Forelimb muscle (tissue), 1 donor: ENCODE measurements at places on chromosomes 11 and 22.

DNA sequence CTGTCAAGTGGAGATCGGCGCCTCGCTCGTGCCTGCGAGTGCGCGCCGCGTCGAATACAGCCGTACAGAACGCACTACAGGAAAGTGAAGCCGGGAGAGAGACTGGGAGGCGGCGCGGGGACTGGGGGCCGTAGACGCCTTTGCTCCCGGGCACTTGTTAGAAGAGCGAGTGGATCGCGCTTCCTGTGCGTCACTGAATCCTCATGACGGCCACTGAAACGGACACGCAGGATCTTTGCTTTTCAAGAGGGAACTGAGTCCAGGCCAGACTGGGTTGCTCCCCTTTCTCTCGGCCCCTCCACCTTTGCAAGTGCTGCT is 314 bp downstream of the RIC8A start:
- no peak for DNase-seq

DNA sequence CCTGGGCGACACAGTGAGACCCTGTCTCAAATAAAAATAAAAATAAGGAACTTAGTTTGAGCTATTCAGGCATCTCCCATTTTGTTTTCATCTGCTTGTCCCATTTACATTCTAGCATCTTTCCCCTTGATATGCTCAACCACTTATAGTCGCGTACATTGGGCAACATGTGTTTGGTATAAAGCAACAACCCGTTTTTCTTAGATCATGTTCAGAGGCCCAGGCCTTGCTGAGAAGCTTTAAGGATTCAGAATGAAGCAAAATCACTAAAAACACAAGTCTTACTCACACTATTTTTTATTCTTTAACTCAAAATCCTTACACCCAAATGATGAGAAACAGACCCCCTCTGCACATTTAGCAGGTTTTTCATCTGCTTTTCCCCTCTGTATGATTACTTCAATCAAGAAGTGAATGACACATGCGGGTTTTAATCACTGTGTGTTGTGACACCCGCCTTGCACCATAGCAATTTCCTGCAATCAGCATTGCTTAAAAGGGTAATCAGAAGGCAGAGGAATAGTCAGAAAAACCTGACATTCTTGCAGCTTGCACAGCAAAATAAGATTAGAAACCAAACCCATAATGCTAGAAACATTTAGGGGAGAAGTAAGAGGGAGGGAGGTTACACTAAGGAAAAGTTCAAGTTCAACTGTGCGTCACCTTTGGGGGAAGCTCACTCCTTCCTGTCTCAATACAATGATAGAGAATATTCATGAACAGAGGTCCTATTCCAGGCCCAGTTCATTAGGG is 25.9 kb downstream of the ALG9 start:
- no peak for DNase-seq

- no peak for DNase-seq
Observed at GRCh38 chr11:35747668-35748067, 85.1 kb downstream of the TRIM44 start.

GRCh38 chr22:49666146-49666809 is 161.4 kb downstream of the BRD1 start:
- DNase-seq, result no peak

DNA sequence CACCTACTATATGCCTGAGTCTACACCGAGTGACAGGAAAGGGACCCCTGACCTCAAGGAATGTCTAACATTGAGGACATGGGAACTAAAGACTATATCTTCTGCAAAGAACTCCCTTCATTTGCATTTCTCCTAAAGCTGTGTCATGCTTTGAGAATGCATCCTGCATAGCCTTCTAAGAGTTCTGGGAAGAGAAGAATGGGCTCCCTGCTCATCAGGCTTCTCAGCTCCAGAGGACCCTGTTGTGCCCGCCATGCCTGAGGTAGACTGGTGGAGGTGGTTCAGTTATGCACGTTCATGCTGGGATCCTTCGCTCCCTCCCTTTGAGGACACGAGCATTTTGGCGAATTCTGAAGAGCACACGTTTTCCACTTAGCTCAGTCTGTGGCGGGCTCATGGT is 63.3 kb downstream of the GRIK4 start:
- DNase-seq, result no peak

GRCh38 chr11:65417702-65418430 is 4.7 kb upstream of the NEAT1 start:
- no peak for DNase-seq

GRCh38 chr22:38754751-38755154 is 1.0 kb downstream of the SUN2 start:
- no peak for DNase-seq

GRCh38 chr11:134066943-134067885 is 1.7 kb upstream of the JAM3 start:
- DNase-seq, result no peak

GRCh38 chr11:6315811-6316425 is 4.4 kb downstream of the CAVIN3 start:
- no peak for DNase-seq

DNA sequence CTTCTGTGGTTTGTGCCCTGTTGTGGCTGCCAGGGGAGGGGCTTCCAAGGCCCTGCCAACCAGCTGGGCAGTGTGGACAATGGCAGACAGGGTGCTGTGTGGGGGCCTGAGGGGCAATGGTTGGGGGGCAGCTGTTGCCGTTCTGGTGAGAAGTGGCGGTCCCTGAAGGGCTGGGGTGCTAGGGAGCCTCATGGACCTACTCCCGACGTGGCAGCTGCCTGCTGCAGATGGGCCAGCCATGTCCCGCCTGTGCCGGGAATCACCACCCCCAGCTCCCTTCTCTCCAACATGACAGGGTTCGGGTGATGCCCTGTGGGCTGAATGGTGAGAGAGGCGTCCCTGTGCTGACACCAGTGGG is 74.2 kb downstream of the KCNQ1 start:
- DNase-seq, result no peak

DNA sequence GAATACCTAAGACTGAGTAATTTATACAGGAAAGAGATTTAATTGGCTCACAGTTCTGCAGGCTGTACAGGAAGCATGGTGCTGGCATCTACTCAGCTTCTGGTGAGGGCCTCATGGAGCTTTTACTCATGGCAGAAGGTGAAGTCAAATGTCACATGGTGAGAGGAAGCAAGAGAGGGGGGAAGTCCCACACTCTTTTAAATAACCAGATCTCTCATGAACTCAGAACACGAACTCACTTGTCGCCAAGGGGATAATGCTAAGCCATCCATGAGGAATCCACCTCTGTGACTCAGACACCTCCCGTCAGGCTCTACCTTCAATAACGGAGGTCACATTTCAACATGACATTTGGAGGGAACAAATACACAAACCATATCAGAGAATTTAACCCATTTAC is 42.2 kb downstream of the BIRC2 start:
- no peak for DNase-seq

GRCh38 chr22:27906241-27906640 is 12.8 kb downstream of the PITPNB start:
- DNase-seq, result no peak
